ENCODE measurements at places on chromosomes 3 and 15.

GRCh38 chr3:32989171-32989570, 37.7 kb downstream of the CCR4 start:
- DNase-seq: no peak

DNA sequence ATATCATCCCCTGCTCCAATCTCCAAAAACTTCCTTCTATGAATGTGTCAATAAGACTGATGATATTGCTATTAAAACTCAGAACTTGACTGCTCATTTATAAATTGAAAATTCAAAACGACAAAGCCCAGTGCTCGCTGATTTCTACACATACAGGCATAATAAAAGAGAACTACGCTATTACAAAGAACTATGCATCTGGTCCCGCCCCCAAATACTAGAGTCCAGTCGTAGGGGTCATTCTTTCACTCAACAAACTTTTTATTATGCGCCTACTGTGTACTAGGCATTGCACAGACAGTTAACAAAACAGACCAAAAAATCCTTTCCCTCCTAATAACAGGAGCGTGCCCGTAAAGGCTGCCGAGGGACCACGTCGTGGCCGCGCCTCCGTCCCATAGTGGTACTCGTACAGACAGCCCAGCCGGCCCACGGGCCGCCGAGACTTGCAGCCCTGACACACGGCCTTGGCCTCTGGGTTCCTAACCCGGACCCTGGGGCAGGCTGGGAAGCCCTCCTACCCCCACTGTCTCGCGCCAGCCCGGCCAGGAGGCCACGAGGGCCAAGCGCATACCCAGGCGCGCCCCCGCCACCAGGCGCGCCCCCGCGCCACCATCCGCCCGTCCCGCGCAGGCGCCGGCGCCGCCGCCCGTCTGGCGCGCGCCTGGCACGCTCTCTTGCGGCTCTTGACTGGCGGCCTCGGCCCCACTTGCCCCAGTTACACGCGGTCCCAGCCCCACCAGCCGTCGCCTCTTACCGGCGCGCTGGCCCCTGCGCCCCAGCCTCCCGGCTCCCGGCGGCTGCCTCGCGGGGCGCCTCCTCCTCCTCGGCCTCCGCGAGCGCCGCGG, 757 bp downstream of the AVEN start:
- DNase-seq: peak; percentile 86

DNA sequence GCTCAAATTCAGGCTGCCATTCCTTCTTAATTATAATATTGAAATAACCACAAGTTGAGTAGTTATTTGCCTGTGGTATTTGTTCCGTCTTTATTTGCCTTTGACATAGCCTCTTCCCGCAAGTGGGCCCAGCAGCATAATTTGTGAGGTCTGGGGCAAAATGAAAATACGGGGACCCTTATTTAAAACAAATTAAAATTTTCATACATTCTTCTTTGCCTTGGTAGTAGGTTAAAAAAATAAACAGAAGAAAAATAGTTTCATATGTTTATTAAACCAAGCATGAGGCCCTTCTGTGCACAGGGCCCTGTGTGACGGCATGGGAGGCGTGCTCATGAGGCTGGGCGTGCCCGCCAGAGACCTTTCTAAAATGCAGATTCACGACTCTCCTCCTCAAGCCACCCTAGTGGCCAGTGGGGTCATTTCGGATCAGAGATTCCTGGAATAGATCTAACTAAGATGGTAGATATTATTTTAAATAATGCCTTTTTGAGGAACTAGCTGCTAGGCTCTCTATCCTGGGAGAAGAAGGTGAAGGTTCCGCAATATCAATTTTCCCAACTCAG, 35.4 kb downstream of the MASP1 start:
- no peak for DNase-seq

- DNase-seq: peak; percentile 79
These were observed at the start of the genes SNRPN and SNURF for GRCh38 chr15:24954783-24955530. Gene SNRPN, plus strand, starts transcription at chr15:24954987. Its CDS starts 19,467 bp downstream, at chr15:24974454. Gene SNURF, plus strand, starts transcription at chr15:24954987. Its CDS starts 62 bp downstream, at chr15:24955049.

- DNase-seq: no peak
These were observed 109.5 kb downstream of the CGGBP1 start for GRCh38 chr3:87949189-87949878.

GRCh38 chr3:149657321-149657925, 402 bp downstream of the WWTR1 start:
- peak; percentile 82 for DNase-seq

- no peak for DNase-seq
These were observed 515.1 kb downstream of the GABRG3 start for GRCh38 chr15:27486051-27486450.

GRCh38 chr3:147462856-147463255, 53.7 kb downstream of the ZIC1 start:
- no peak for DNase-seq

DNA sequence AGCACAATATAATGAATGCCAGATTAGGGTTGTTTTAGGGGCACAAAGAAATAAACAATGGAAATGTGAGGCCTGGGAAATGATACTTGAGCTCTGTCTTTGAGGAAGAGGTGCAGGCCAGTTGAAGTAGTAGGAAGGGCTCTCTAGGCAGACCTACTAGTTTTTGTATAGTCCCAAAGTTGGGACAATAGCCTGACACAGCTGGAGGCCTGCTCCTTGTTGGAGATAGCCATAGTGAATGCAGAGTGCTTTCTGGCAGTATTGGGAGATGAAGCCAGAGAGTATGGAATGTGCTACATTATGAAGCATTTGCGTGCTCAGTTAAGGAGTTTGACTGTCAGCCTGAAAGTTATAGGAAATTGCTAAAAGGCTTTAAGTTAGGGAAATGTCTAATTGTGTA, 251.2 kb upstream of the ZPLD1 start:
- no peak for DNase-seq

DNA sequence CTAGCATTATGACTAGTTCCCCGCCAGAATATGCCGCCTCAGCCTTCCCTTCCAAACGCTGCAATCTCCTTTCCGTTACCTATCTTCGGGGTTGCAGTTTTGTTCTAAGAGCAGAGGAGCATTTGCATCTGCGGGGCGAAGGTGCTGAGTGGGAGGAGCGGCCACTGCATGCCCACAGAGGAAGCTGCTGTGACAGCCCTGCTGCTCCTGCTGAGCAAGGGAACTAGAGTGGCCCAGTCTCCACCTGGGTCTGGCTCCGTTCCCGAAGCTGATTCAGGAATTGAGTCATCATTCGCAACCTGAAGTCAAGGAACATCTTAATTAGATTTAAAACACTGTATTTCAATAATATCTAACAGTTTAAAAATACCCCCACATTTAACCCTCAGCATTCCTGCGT, 98.2 kb upstream of the TJP1 start:
- DNase-seq: no peak

GRCh38 chr15:59165726-59166125, 40.9 kb upstream of the LDHAL6B start:
- DNase-seq: no peak

DNA sequence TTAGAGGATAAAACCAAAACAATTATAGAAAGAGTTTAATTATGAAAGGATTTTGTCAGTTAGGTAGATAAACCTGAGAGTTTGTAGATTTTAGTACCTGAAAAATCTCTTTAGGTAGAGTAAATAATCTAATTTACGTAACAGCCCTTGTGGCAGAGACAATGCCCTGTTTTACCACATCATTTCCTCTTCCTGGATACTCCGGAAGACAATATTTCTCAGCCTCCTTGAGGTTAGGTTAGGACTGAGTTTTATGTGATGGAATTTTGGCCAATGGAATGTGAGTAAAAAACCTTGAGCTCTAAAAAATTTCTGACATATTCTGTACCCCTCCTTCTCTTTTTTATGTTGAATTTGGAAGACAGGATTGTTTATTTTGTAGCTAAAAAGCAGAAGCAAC, 50.7 kb upstream of the TPRG1 start:
- DNase-seq: no peak

GRCh38 chr15:81492969-81493645, 119.1 kb upstream of the TMC3 start:
- DNase-seq: no peak

DNA sequence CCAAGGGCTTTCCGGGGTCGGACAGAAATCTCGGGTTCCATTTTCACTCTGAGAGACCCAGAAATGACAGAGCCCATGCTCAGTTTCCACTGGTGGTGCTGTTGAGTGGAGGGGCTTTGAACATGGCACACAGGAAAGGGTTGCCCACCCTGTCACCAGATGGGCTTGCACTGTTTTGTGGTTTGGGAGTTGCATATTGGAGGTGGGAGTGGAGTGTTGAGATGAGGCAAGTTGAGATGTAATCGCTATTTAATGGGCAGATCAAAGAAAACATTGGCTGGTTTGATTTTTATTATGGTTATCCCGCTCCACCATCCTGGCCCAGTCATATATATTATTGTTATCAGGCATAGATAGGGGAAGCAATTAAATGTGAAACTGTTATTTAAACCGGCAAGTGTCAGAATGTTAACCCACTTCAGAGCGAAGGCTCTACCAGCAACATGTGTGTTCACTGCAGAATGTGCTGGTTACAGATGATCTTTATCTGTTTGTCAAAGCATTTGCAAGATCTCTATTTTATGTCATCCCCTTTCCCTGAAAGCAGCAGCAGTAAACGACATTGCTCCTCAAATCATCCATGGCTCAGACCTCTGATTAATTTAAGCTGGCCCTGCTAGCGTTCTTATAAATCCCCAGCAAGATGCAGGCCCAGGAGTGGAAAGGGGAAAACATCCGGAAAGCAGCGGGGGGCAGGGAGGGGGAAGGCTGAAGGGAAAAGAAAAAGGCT, 58.3 kb upstream of the TSEN2 start:
- DNase-seq: no peak

DNA sequence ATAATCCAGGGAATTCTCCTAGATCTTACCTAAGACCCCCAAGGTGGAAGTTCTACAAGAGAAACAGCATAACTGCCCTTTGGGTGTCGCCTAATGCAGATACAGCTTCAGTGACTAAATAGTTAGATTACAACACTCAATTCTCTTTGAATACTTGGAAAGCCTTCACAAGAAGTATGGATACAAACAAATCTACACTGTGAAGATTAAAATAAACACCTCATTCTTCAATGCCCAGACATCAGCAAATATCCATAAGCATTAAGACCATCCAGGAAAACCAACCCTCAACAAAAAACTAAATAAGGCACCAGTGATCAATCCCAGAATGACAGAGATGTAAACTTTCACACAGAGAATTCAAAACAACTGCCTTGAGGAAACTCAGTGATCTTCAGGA, 963.2 kb downstream of the PLOD2 start:
- no peak for DNase-seq

GRCh38 chr15:71195242-71195641, 80.0 kb downstream of the THSD4 start:
- peak; percentile 16 for DNase-seq

- peak; percentile 81 for DNase-seq
These were observed 791 bp downstream of the GYG1 start for GRCh38 chr3:148992027-148992634.

DNA sequence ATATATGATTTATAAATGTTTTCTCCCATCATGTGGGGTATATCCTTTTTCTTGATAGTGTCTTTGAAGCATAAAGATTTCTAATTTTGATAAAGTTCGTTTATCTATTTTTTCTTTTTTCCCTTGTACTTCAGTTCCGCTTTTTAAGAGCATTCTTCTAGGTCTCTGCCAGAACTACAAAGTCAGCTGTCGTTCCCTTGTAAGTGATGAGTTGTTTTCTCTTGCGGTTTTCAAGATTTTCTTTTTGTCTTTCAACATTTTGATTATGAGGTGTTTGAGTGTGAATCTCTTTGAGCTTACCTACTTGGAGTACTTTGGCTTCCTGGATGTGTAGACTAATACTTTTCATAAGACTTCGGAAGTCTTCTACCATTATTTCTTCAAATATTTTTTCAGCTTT, 9.3 kb upstream of the PRICKLE2 start:
- DNase-seq: no peak

DNA sequence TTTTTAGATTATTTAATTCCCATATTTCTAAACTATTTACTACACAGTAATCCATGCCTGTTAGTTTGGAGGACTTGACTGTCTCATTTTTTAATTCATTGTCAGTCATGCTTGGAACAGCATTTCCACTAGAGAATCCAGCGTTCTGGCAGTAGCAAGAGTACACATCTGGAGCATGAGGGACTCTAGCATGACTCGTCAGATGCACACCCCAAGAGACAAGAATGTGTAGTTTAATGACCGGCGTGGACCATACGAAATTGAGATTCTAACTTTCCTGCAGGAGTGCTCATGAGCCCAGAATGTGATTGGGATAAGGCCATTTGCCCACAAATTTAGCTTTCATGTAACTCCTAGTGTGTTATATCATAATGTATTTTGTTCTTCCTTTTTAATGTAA, 48.9 kb downstream of the ASB7 start:
- DNase-seq: peak; percentile 29

- DNase-seq: no peak
These were observed 14.1 kb downstream of the FXR1 start for GRCh38 chr3:180926526-180926925.

DNA sequence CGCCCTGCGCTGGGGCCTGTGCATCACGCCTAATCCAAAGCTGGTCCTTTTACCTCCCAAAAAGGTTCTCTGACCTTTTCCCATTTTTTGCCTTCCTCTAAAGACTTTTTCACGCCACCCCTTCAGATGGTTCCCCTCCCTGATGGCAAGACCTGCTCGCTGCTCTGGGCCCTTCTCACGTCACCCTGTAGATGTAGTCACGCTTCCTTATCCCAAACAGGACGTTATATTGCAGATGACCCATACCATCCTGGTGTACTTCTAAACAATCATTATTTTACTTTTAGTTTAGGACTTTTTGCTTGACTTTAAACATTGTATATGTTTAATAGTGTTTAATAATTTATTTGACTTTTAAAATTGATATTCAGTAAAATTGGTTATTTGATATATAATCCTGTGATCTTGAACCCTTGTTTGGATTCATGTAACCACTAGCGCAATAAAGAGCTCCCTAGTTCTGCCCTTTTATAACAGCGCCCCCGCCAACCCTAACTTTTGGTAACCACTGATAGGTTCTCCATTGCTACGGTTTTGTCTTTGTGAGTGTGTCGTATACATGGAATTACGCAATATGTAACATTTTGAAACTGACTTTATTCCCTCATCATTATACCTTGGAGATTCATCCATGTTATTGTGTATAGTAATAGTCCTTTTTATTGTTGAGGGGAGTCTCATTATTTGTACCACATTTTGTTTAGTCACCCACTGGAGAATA, 159.0 kb upstream of the CHRNA7 start:
- DNase-seq: no peak

GRCh38 chr3:126057936-126058335, 26.0 kb downstream of the SLC41A3 start:
- DNase-seq: no peak

- peak; percentile 38 for DNase-seq
These were observed 97.9 kb downstream of the PLD1 start for GRCh38 chr3:171712171-171712938.

- DNase-seq: no peak
These were observed 276.3 kb downstream of the RBMS3 start for GRCh38 chr3:29557186-29557585.

DNA sequence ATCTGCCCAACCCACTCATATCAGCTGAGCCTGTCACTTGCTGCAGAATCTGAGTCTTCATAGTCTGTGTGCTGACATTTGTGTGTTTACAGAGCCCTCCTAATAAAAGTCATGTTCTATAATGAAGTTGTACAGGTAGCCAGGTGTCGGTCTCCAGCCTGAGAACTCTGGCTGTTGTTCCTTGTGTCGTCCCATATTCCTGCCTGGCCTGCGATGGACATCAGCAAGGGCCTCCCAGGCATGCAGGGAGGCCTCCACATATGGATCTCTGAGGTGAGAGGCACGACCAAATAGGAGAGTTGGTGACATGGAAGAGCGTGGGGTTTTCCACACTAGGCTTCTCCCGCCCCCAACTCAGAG, 2.9 kb downstream of the VILL start:
- DNase-seq: no peak

GRCh38 chr3:128489674-128489926, 3.4 kb downstream of the GATA2 start:
- DNase-seq: no peak
